ENCODE measurements at places on chromosomes 16 and 17.

- no peak for DNase-seq
- H3K27ac ChIP-seq, result no peak overlapping the region
- H3K4me3 ChIP-seq, result no peak overlapping the region
- H3K36me3 ChIP-seq, result no peaks in the 10 kb centered on the region
- H3K27me3 ChIP-seq, result peaks cover 41% of the 10 kb centered on the region
- H3K4me1 ChIP-seq, result peaks cover 44% of the 10 kb centered on the region
Measured at GRCh38 chr16:88102597-88102996, 151.4 kb downstream of the BANP start.

- no peak overlapping the region for H3K27ac ChIP-seq
- peaks cover 8% of the 10 kb centered on the region for H3K36me3 ChIP-seq
- DNase-seq, result no peak
- H3K4me1 ChIP-seq, result peaks cover 32% of the 10 kb centered on the region
- no peak overlapping the region for H3K4me3 ChIP-seq
Measured at GRCh38 chr16:1040346-1040745, 32.2 kb upstream of the SSTR5 start.

GRCh38 chr17:20174588-20175265 is 165.6 kb downstream of the SPECC1 start:
- no peak for DNase-seq
- peaks cover 24% of the 10 kb centered on the region for H3K4me1 ChIP-seq
- H3K36me3 ChIP-seq, result no peaks in the 10 kb centered on the region
- H3K27me3 ChIP-seq, result peaks cover 4% of the 10 kb centered on the region
- no peak overlapping the region for H3K27ac ChIP-seq

DNA sequence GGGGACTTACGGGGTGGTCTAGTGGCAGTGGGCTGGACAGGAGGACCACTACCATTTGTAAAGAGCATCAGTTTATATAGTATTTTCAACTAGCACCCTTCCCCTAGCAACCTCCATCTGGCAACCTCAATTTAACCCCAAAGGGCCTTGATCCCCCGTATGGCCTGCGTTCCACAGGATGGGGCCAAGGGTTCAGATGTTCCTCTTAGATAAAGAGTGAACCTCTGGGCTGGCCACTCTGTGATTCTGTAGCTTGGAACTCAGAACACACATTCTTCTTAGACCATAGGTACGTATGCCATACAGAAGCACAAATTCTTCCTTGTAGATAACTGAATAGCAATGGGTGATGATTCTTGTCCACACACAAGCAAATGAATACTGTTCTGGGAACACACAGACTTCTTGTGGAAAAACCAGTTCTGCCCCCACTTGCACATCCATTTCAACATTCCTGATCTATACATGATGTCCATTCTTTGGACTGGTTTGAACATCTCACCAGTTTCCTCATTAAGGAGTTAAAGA is 1.9 kb upstream of the GGA2 start:
- H3K27ac ChIP-seq, result no peak overlapping the region
- DNase-seq, result no peak
- H3K27me3 ChIP-seq, result peaks cover 4% of the 10 kb centered on the region
- no peak overlapping the region for H3K4me3 ChIP-seq

GRCh38 chr17:81489998-81490992 is 22.3 kb downstream of the ACTG1 start:
- DNase-seq, result no peak
- no peak overlapping the region for H3K27ac ChIP-seq
- no peaks in the 10 kb centered on the region for H3K36me3 ChIP-seq
- peak overlapping the region; percentile 74 for H3K4me3 ChIP-seq

GRCh38 chr17:64615028-64615677 is 47.0 kb downstream of the SMURF2 start:
- no peak for DNase-seq
- no peaks in the 10 kb centered on the region for H3K36me3 ChIP-seq
- no peaks in the 10 kb centered on the region for H3K27me3 ChIP-seq
- H3K27ac ChIP-seq, result peak overlapping the region; percentile 8

DNA sequence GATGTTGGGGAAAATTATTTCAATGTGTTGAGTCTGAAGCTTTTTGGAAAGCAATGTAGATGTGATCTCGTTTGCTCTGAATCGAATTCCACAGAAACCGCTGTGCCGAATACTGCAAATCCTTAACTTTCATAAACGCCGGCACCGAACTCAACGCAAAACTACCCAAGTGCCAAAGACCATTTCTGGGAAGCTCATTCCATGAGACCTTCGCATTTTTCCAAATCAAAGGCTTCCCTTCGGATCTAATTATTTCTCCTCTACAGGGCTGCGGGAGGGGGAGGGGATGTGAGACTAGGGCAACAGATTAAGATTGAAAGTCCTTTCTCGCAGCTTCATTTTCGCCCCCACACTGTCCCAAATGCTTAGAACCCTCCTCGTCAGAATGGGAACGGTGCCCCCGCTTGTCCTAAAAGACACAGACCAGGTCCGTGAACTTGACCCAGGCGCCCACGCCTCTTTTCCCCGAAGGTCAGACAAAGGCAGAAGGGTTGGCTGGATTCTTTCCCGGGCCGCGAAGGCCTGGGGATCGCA is 4.0 kb downstream of the PRAC1 start:
- no peaks in the 10 kb centered on the region for H3K36me3 ChIP-seq
- H3K4me3 ChIP-seq, result peak overlapping the region; percentile 84
- peaks cover 34% of the 10 kb centered on the region for H3K4me1 ChIP-seq
- H3K27me3 ChIP-seq, result peaks cover 87% of the 10 kb centered on the region
- no peak overlapping the region for H3K27ac ChIP-seq

DNA sequence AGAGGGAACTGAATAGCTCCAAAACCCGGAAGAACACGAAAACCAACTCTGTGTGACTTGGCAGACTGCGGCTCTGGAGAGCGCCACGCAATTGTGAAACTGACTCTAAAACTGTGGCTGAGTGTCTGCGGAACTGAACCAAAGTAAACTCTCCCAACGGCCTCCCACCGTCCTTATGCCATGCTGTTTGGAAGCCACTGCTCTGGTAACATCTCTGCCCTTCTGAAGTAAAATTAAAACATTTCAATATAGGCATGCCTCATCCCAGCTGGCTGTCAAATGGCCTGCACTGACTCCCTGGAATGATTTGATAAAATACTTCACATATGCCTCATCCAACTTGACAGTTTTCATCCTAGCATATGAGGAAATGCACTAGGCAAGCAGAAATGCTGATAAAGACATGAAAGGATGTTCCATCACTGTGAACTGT is 70.2 kb downstream of the PARN start:
- peaks cover 7% of the 10 kb centered on the region for H3K4me1 ChIP-seq
- H3K4me3 ChIP-seq, result no peak overlapping the region
- peaks cover 10% of the 10 kb centered on the region for H3K36me3 ChIP-seq
- H3K27me3 ChIP-seq, result no peaks in the 10 kb centered on the region

DNA sequence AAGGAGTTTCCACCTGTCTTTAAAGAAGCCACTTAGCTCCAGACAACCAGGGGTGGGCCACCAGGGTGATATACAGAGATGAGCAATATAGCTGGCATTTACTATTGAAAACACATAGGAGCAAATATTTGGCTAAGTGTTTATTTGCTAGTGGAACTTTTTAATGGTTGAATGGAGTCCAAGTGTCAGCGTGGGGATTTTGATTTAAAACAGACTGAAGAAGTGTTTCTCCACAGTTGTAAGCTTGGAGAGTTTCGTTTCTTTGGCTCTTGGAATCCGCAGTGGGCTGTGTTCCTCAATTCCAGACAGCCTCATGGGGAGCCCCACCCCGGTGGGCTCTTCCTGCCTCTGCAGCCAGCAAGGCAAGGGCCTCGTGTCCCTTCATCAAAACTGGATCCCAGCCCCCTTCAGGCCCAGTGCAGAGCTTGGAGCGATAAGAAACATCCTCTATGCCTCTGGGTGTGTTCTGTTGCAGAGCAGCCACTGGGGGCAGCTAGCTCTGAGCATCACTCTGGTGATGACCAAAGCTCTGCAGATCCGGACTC is 36.1 kb downstream of the NOG start:
- DNase-seq, result peak; percentile 17
- no peaks in the 10 kb centered on the region for H3K36me3 ChIP-seq
- H3K27me3 ChIP-seq, result peaks cover 35% of the 10 kb centered on the region
- no peak overlapping the region for H3K27ac ChIP-seq
- H3K4me1 ChIP-seq, result peaks cover 5% of the 10 kb centered on the region
- H3K4me3 ChIP-seq, result no peak overlapping the region

GRCh38 chr17:8153957-8154607 is 1.9 kb upstream of the PER1 start:
- peaks cover 4% of the 10 kb centered on the region for H3K36me3 ChIP-seq
- peaks cover 2% of the 10 kb centered on the region for H3K27me3 ChIP-seq
- peak; percentile 98 for DNase-seq
- H3K27ac ChIP-seq, result peak overlapping the region; percentile 99
- H3K4me1 ChIP-seq, result peaks cover 12% of the 10 kb centered on the region

Measured in nephron progenitor cell (in vitro differentiated cells).